ENCODE measurements at places on chromosomes 2 and 18.

DNA sequence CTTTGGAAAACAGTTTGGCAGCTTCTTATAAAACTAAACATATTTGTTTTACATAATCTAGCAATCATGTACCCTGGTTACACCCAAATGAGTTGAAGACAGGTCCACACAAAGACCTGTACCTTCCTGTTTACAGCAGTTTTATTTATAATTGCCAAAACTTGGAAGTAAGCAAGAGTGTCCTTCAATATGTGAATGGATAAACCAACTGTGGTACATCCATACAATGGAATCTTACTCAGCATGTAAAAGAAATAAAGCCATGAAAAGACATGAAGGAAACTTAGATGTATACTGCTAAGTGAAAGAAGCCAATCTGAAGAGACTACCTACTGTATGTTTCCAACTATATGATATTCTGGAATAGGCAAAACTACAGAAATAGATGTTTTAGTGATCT, 23.7 kb downstream of the ORC4 start:
- DNase-seq = no peak

DNA sequence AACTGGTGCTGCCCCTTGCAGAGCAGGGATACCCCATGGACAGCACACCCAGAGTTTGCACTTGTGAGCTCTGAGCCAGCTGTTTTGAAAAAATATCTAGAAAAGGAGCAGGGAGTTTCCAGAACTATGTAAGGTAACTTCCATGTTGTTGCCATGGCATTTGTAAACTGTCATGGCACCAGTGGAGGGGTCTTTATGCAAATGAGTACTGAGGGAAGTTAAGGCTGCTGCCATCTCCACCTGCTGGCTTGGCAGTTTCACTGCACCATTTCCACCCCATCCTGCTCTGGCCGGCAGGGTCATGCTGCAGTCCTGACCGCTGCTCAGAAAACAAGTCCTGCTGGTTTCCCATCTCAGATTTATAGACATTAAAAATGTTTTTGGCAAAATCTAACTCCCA, 52.3 kb upstream of the SNTG2 start:
- DNase-seq = no peak

DNA sequence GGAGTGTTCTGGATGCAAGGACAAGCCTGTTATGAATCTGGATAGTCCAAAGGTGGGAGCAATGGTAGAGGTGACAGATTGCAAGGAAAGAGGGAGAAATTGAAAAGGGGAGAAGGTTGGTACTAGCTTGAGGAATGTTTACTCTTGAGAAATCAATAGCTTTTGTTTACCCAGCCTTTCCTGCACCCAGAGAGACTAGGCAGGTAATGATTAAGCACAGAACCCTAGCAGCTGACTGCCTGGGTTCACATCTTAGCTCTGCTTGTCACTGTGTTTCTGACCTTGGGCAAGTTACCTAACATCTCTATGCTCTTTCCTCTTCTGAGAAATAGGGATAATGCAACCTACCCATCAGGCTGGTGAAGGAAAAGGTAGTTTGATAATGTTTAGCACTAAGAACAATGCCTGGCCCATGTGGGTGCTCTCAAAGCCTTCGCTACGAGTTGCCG, 178.6 kb downstream of the MGAT5 start:
- no peak for DNase-seq

- DNase-seq = no peak
These were observed 8.2 kb downstream of the ACTR3 start for GRCh38 chr2:113898081-113898480.

GRCh38 chr2:233371641-233372040, 17.3 kb downstream of the DGKD start:
- DNase-seq = no peak

DNA sequence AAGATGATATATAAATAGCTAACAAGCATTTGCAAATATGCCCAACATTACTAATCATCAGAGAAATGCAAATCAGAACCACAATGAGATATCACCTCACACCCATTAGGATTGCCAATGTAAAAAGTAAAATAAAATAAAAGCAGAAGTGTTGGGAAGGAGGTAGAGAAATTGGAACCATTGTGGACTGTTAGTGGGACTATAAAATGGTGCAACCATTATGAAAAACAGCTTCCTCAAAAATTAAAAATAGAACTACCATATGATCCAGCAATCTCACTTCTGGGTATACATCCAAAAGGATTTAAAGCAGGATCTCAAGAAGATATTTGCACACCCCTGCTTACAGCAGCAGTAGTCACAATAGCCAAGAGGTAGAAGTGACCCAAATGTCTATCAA, 99.8 kb upstream of the DAPL1 start:
- DNase-seq = no peak

- peak; percentile 58 for DNase-seq
These were observed 23.7 kb downstream of the NCAPH start for GRCh38 chr2:96359310-96359709.

DNA sequence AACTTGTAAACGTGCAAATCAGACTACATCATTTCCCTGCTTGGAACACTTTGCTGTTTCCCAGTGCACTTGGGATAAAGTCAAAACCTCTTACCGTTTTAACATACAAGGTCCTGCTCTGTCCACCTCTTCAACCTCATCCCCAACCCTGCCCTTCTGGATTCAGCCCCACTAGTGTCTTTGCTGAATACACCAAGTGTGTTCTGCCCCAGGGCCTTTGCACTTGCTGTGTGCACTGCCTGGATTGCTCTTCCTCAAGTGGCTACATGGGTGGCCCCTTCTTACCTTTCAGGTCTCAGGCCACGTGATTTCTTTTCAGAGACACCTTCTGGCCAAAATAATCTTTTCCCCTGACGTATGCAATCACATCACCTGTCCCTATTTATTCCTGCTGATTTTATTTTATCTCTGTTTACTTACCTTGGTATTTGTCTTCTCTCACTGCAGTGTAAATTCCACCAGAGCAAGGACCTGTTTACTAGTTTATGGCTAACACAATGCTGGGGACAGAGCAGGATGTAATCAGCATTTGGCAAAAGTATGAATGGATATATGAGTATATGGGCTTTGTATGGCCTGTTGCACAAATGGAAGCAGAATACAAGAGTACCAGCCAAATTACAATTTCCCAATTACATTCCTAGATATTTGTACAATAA, 63.9 kb downstream of the MAPK4 start:
- no peak for DNase-seq

GRCh38 chr2:135257383-135258090, 205.4 kb downstream of the RAB3GAP1 start:
- DNase-seq = no peak

DNA sequence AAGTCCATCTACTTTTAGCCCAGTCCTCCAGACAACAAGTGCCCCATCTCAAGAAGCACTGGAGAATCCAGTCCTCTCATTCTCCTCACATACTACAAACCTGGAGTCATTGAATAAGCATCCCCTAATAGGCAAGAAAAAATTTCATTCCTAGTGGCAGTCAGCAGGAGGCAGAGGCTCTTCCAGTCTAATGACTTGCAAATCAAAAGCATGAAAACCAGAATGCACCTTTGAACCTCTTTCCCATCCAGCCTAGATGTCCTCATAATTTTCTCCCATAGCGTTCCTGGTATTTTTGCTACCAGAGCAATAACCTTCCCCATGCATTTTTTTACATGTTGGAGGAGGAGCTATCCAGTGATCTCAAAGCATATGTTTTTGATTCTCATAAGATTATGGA, 252.6 kb downstream of the TTC32 start:
- no peak for DNase-seq

- peak; percentile 4 for DNase-seq
These were observed 50.3 kb downstream of the MTERF4 start for GRCh38 chr2:241051578-241052487.

DNA sequence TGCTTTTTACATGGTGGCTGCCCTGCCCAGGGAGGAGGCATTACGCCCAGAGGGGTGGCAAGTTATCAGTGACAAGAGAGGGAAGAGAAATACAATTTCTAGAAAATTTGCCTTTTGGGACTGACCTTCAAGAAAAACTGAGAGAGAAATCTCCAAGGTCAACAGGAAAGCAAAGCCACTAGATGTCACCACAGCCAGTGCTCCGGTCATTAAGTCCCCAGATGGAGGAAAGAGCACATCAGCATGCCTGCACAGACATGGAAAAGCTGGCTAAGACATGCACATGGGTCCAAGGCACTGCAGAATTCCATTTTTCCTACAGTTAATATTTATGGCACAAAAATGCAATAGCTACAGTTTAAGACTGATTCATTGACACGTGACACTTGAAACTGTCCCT, 21.0 kb downstream of the FHL2 start:
- no peak for DNase-seq

DNA sequence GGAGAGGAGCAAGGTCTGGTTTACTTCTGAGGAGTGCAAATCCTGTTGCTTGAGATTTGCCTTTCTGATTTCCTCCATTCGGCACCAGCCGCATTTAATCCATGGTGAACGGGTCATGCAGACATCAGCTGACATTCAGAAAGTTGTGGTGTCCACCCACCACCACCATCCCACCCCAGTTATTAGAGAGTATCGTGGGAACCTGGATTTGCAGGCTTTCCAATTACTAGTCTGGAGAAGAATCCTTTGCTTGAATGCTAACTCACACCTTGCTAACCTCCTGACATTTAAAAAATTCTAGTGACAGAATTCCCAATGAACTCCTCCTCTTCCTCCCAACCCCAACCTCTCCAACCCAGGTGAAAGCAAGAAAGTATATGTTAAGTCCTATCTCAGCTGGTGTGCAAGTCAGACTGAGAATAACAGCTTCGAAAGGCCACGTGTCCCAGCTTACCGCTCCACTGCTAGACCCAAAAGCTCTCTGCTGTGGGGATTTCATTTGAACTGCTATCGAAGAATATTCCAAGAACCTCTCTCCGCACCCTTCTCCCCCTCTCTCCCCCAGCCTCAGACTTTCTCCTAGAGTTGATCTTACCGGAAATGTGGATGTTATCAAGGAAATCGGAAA, 17.7 kb downstream of the BCL11A start:
- DNase-seq = no peak

- no peak for DNase-seq
These were observed 17.3 kb upstream of the FZD5 start for GRCh38 chr2:207787017-207787416.

- no peak for DNase-seq
These were observed 23.6 kb downstream of the B4GALT6 start for GRCh38 chr18:31660763-31661162.

DNA sequence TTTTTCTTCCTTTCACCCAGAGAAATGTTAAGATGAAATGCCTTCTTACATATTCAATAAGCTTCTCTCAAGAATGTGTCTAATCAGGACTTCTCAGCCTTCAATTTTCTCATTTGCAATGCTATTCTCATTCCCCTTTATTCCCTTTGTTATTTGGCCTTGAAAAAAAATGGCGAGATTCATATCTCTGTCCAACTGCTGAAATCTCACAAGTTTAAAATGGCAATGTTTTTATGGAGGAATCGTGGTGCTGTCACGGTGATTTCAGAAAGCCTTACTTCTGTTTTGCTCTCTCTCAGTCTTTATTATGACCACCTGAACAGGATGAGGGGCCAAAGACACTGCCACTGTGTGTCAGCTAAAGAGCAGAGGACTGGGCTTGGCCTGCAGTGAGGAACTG, 928.5 kb downstream of the DCC start:
- DNase-seq = no peak

DNA sequence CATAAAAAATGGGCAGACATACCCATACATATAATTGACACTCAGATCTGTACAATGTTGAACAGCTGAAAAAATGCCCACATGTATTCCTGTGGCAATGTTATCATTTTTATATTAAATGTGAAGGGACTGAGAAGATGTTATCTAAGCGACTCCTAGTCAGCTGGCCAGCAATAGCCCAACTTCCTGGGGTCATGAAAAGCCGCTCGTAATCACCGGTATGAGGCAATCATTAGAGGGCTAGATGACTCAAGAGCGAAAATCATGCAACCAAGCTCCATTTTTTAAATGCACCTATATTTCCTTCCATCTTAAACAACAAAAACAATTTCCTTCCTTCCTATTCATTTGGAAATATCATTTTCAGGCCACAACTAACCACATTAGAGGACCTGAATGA, 274.6 kb upstream of the CCDC68 start:
- DNase-seq = no peak

DNA sequence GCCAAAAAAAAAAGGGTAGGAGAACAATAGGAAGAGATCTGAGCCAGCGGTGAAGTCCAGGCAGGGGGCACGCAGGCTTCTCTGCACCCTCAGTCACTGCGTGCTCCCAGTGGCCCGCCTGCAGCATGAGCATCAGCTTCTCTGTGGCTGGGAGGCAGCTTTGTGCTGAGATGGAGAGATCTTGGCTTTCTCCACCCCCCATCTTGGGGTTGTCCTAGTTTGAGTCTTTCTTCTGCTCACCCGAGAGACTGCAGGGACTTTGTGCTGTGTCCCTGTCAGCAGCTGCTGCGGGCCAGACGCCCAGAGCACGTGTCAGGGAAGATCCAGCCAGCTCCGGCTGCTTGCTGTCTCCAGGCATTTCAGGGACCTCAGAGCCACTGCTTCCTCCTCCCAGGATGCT, 20.3 kb downstream of the TRAPPC12 start:
- DNase-seq = no peak

- no peak for DNase-seq
These were observed 1133.6 kb downstream of the RPIA start for GRCh38 chr2:89825034-89825433.

GRCh38 chr18:56314396-56314795, 324.0 kb downstream of the TXNL1 start:
- no peak for DNase-seq

- DNase-seq = no peak
These were observed 11.4 kb upstream of the MAPRE2 start for GRCh38 chr18:35029770-35030169.

DNA sequence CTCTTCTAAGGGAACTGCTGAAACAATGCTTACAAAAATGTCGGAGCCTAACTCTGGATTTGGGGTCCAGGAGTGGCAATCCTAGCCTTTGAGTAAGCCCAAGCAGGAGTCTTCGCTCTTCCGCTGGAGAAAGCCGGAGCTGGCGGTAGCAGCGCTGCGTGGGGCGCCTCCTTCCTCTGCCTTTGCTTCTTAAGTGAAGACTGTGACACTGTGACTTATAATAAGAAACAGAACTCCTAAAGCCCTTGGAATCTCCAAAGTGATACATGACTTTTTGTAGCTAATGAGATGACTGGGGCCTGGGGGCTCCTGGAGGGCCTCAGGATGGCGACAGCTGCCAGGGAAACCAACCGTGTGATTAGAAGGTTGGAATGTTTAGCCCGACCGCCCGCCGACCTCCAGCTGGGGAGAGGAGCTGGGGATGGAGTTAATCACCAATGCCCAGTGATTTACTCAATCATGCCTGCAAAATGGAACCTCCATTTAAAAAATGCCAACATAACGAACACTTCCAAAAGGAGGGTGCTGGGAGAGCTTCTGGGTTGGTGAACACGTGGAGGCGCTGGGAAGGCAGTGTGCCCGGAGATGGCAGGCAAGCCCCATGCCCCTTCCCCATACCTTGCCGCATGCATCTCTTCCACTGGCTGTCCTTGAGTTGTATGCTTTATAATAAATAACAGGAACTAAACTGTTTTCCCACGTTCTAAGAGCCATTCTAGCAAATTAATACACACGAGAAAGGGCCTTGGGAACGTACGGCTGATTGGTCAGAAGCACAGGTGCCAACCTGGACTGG, 29.0 kb upstream of the MAL start:
- no peak for DNase-seq

- no peak for DNase-seq
These were observed 25.0 kb upstream of the MSGN1 start for GRCh38 chr2:17791121-17791816.

Measured in CD8-positive, alpha-beta T cell (primary cell).